ENCODE measurements at places on chromosomes 5 and 9. TPM values are rescaled to one million over a fixed set of nuclear protein-coding genes. Genes with fewer than 3 reads are reported as not detected.

LOX gene
- 2.0 TPM for total RNA-seq

NOL8 gene
- 32.8 TPM for total RNA-seq

ZNF608 gene
- 0.35 TPM for total RNA-seq

PTGES2 gene
- 95.9 TPM for total RNA-seq

CNTNAP3B gene
- total RNA-seq = 15.9 TPM

NR4A3 gene
- 3.5 TPM for total RNA-seq

LHX2 gene
- total RNA-seq = 5.5 TPM

PCDHGB7 gene
- total RNA-seq = 0.07 TPM

RGS7BP gene
- not detected for total RNA-seq

OR1Q1 gene
- total RNA-seq = not detected

PCDHGA6 gene
- total RNA-seq = 0.23 TPM

PHF19 gene
- total RNA-seq = 117 TPM

SMAD5 gene
- 29.7 TPM for total RNA-seq

TNFSF8 gene
- not detected for total RNA-seq

IFNA1 gene
- not detected for total RNA-seq

ESM1 gene
- not detected for total RNA-seq

TTC33 gene
- 8.5 TPM for total RNA-seq

MAPK9 gene
- 37.9 TPM for total RNA-seq

DDX4 gene
- total RNA-seq = not detected

NFIB gene
- 10.1 TPM for total RNA-seq

CER1 gene
- total RNA-seq = not detected

C9orf78 gene
- total RNA-seq = 59.1 TPM

SPATA6L gene
- total RNA-seq = 2.4 TPM

SEMA6A gene
- total RNA-seq = 0.18 TPM

SH2D3C gene
- total RNA-seq = not detected

Measured in A549 treated with RU486 at 1 μM for 4 hours (cell line).